GM03348 (cell line): ENCODE measurements at places on chromosomes 16 and 17.

- DNase-seq = no peak
Observed at GRCh38 chr16:19210280-19210924, 42.4 kb downstream of the SYT17 start.

- DNase-seq = no peak
Observed at GRCh38 chr17:67696347-67696746, 21.4 kb upstream of the NOL11 start.

- DNase-seq = peak; percentile 81
Observed at GRCh38 chr17:35969558-35970380, 11.5 kb downstream of the CCL16 start.

DNA sequence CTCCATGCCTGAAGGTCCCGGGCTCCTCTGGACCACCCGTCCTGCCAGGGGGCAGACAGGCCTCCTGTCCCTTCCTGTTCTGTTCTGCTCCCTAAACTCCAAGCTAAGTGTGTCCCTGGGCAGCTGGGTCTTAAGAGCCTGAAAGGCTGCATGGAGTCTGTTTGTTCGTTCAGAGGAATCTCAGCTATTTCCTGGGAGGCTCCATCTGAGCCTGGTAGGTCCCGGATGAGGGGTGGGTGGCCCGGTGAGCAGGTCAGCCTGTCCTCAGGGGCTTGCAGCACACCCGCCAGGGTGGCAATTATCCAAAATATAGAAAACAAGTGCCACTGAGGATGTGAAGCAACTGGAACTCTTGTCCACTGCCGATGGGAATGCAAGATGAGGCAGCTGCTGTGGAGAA, 12.6 kb downstream of the ACTG1 start:
- DNase-seq = peak; percentile 48

DNA sequence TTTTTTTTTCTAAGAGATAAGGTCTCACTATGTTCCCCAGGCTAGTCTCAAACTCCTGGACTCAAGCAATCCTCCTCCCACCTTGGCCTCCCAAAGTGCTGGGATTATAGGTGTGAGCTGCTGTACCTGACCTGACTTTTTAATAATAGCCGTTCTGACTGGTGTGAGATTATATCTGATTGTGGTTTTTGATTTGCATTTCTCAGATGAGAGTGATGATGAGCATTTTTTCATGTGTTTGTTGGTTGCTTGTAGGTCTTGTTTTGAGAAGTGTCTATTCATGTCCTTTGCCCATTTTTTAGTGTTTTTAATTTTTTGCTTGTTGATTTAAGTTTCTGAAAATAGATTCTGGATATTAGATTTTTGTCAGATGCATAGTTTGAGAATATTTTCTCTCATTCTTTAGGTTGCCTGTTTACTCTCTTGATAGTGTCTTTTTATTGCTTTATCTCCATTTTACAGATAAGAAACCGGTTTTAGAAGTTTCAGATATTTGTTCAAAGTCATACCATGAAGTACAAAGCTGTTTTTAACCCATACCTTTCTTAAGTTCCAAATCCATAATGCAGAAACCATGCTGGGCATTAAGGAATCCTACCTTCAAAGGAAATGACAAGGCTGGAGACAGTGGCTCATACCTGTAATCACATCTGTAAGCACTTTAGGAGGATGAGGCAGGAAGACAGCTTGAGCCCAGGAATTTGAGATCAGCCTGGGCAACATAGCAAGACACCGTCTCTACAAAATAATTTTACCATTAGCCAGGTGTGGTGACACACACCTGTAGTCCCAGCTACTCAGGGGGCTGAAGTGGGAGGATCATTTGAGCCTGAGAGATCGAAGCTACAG, 168.4 kb upstream of the TBX2 start:
- no peak for DNase-seq

DNA sequence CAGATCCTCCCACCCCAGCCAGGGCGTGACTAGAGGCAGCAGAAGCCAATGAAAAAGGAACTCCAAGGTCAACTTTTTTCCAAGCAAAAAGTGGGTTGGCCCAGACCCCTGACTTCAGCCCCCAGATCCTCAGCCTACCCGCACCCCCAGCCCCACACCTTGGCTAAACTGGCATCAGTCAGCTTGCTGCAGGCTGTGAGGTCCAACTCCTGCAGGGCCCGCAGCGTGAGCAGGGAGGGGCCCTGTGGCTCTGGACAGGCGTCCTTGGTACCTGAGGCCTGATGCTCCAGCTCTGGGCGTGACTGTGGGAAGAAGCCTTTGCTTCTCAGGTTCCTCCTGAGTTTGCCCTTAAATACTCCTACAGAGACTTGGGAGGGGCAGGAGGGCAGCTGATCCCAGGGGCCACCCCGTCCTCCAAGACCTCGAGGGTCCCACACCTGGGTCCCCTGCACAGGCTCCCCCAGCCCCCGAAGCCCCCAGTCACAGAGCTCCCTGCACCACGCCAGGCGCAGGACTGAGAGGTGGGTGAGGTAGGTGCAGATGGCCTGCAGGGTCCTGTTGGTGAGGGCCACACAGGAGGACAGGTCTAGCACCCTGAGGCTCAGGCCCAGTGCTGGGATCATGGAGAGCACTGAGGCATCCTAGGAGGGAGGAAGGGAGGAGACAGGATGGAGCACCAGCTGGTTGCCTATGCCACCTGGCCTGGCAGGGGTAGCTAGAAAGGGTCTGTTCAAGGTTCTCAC, 9.4 kb downstream of the ELMO3 start:
- DNase-seq = no peak

DNA sequence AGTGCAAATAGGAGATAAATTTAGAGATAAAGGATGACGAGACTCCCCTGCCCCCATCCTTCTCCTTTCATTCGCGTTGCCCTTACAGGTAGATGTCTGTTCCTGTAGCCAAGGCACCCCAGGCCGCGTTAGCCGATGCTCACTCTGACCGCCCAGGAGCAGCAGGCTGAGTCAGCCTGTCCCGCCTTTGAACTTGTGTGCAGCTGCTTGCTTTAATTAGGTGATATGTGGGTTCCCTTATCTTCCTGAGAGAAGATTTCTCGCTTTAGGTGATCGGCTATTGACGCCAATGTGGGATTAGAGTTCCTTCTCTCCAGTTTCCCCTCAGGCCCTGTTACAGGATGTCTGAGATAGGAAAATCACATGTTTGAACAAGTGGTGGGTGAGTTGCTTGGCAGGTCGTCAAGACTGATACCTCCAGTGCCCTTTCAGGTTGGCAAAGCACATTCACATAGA, 119.5 kb downstream of the MSI2 start:
- DNase-seq = no peak

- DNase-seq = no peak
Observed at GRCh38 chr17:60864708-60865005, 187.0 kb downstream of the BCAS3 start.

DNA sequence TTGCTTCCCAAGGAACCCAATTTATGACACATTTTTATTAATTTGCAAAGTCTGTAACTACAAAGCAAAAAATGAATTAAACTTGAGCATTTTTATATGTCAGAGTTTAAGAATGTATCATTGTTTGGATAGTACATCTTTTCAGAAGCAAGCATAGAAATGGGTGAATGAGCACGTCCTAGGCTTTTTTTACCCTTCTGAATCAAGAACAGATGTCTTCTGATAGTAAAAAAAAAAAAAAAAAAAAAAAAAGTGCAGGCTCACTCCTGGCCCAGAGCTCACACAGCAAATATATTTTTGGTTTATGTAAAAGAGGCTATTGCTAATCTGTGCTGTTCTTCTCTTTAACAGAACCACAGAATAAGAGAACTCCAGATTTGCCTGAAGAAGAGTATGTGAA, 6.3 kb downstream of the TERF2IP start:
- DNase-seq = peak; percentile 75

GRCh38 chr16:12747261-12747660, 56.4 kb downstream of the CPPED1 start:
- DNase-seq = no peak

- DNase-seq = no peak
Observed at GRCh38 chr17:59428916-59429485, 97.5 kb downstream of the YPEL2 start.

DNA sequence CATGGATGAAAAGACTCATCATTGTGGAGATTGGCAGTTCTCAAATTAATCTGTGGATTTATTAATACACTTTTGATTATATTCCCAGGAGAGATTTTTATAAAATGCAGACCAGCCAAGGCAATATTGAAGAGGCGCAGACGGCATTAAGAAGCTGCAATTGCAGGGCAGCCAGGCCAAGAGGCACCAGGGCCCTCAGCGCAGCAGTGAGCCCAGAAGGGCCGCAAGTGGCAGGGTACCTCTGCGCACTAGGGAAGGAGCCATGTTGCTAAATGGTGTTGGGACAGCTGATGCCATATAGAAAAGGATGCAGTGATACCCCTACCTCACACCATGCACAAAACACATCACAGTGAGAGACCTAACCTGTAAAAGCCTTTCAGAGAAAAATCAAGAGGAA, 36.6 kb upstream of the CHMP6 start:
- no peak for DNase-seq
